Activated CD4-positive, alpha-beta memory T cell treated with anti-CD3 and anti-CD28 coated beads for 36 hours (primary cell): ENCODE measurements at places on chromosomes 1 and 21. TPM values are rescaled to one million over a fixed set of nuclear protein-coding genes. Genes with fewer than 3 reads are reported as not detected.

Gene TMEM61
- not detected for total RNA-seq

Gene PTPRC
- 495 TPM for total RNA-seq

Gene PCP4L1
- total RNA-seq, result not detected

Gene PTPN7
- 199 TPM for total RNA-seq

Gene OR10Z1
- total RNA-seq, result not detected

Gene SH3BGR
- total RNA-seq, result 1.7 TPM

Gene SERPINC1
- not detected for total RNA-seq

Gene NES
- not detected for total RNA-seq

Gene WLS
- not detected for total RNA-seq

Gene SELENBP1
- not detected for total RNA-seq

Gene FAM43B
- not detected for total RNA-seq

Gene IVL
- not detected for total RNA-seq

Gene FAM229A
- 3.6 TPM for total RNA-seq

Gene CTSK
- 1.7 TPM for total RNA-seq

Gene S100A7
- not detected for total RNA-seq

Gene CR1
- total RNA-seq, result not detected
